Stomach (tissue), 19 donors: ENCODE measurements at places on chromosomes 11 and 22. TPM values are rescaled to one million over a fixed set of nuclear protein-coding genes. Genes with fewer than 3 reads are reported as not detected.

DNA sequence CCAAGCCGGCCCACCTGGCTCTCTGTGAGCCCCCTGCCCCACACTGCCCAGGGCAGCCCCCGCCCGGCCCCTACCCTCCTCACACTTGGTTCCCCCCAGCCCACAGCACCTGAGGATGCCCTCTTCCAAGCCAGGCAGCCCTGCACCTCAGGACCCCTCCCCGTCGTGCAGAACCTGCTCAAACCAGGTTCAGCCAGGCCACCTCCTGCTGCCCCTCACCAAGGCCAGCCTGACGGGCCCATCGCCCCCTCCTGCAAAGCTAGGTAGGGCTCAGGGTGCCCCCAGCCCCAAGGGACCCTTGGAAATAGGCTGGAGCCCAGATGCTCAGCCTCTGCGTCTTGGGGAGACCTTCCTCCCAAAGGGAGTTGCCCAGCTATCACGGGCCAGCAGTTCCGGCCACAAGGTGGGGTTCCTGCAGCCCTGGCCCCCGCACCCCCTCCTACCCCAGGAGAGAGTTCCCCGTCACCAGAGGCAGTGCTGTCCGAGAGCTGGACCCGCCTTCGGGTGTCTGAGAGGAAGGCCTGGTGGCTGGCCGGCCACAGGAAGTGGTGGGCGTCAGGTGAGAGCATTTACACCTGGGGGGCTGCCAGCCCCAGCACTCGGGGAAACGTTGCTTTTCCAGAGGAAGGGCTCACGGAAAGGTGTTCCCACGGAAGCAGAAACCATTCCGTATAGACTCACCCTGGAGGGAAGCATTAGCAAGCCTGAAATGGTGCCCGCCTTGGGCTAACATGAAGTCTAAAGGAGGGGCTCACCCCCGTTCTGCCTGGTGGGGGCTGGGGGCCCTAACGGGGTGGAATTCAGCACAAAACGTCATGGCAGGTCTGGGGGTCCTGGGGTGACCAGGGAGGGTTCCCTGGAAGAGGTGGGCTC, 3.2 kb upstream of the SYT8 start:
- H3K27ac ChIP-seq: peak overlapping the region; percentile 83
- no peak for DNase-seq
- H3K4me3 ChIP-seq: no peak overlapping the region
- no peaks in the 10 kb centered on the region for H3K36me3 ChIP-seq

- no peak for DNase-seq
- H3K27ac ChIP-seq: no peak overlapping the region
- H3K4me3 ChIP-seq: no peak overlapping the region
- no peaks in the 10 kb centered on the region for H3K36me3 ChIP-seq
- no peaks in the 10 kb centered on the region for H3K4me1 ChIP-seq
Measured at GRCh38 chr11:119496469-119496868, 73.5 kb upstream of the THY1 start.

- H3K4me3 ChIP-seq: no peak overlapping the region
- H3K36me3 ChIP-seq: no peaks in the 10 kb centered on the region
- H3K27me3 ChIP-seq: no peaks in the 10 kb centered on the region
- no peak overlapping the region for H3K27ac ChIP-seq
- DNase-seq: no peak
Measured at GRCh38 chr11:110798201-110798900, 86.1 kb upstream of the ARHGAP20 start.

GRCh38 chr11:130787092-130787616, 129.1 kb downstream of the SNX19 start:
- no peaks in the 10 kb centered on the region for H3K27me3 ChIP-seq
- DNase-seq: peak; percentile 29

GRCh38 chr11:3137486-3138177, 27.5 kb downstream of the OSBPL5 start:
- H3K4me1 ChIP-seq: peaks cover 3% of the 10 kb centered on the region
- H3K27me3 ChIP-seq: no peaks in the 10 kb centered on the region

DNA sequence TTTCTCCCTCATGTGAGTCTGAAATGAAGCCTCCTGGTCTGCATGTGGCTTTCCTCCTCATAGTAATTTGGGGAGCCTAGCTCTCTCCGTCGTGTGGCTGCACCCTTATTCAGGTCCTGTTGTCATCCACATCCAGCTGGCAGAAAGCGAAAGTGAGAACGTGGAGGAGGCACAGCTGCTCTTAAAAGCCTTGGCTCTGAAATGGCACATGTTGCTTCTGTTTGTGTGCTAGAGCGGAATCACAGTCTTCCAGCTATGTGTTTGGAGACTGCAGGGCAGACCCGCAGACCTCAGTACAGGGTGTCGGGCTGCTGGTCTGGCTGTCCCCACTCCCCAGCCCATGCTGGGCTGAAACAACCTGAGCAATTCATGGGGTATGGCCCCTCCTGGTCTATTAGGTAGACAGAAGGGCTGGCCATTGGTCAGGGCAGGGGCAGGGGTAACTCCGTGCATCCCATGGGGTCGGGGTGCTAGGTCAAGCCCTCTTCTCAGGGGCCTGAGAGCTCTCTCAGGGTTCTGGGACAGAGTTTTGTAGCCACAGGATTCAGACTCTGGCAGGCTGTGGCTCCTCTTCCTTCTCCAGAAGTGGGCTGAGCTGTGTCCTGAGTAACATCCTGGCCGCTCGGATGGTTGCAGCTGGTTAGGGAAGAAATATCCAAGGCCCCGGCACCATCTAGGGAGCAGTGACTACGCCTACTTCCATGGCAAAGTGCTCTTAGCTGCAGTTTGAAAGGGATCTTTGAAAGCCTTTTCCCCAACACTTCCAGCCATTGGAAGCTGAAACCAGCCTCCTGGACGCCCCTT, 50.6 kb downstream of the C11orf96 start:
- peaks cover 34% of the 10 kb centered on the region for H3K4me1 ChIP-seq
- no peaks in the 10 kb centered on the region for H3K27me3 ChIP-seq
- H3K4me3 ChIP-seq: peak overlapping the region; percentile 14
- H3K36me3 ChIP-seq: no peaks in the 10 kb centered on the region

- H3K4me3 ChIP-seq: no peak overlapping the region
- H3K36me3 ChIP-seq: no peaks in the 10 kb centered on the region
- peaks cover 12% of the 10 kb centered on the region for H3K4me1 ChIP-seq
- no peaks in the 10 kb centered on the region for H3K27me3 ChIP-seq
- H3K27ac ChIP-seq: no peak overlapping the region
Measured at GRCh38 chr11:76239483-76240160, 33.3 kb upstream of the WNT11 start.

GRCh38 chr11:41789376-41789775, 329.9 kb upstream of the LRRC4C start:
- no peak for DNase-seq
- H3K27me3 ChIP-seq: no peaks in the 10 kb centered on the region
- no peaks in the 10 kb centered on the region for H3K36me3 ChIP-seq
- no peaks in the 10 kb centered on the region for H3K4me1 ChIP-seq
- H3K4me3 ChIP-seq: no peak overlapping the region

- no peak for DNase-seq
- H3K4me1 ChIP-seq: peaks cover 32% of the 10 kb centered on the region
- no peaks in the 10 kb centered on the region for H3K36me3 ChIP-seq
- no peak overlapping the region for H3K27ac ChIP-seq
Measured at GRCh38 chr11:111285189-111286091, 12.9 kb upstream of the POU2AF3 start.

- no peak for DNase-seq
- H3K36me3 ChIP-seq: no peaks in the 10 kb centered on the region
- no peaks in the 10 kb centered on the region for H3K4me1 ChIP-seq
- no peak overlapping the region for H3K27ac ChIP-seq
- H3K27me3 ChIP-seq: no peaks in the 10 kb centered on the region
Measured at GRCh38 chr11:15849257-15849656, 507.1 kb downstream of the SOX6 start.

- H3K4me1 ChIP-seq: no peaks in the 10 kb centered on the region
- H3K27me3 ChIP-seq: no peaks in the 10 kb centered on the region
- no peak overlapping the region for H3K27ac ChIP-seq
- no peak for DNase-seq
Measured at GRCh38 chr11:15091625-15092024, 18.2 kb downstream of the CALCB start.

- H3K27ac ChIP-seq: no peak overlapping the region
- H3K4me1 ChIP-seq: peaks cover 12% of the 10 kb centered on the region
- H3K36me3 ChIP-seq: no peaks in the 10 kb centered on the region
- no peak overlapping the region for H3K4me3 ChIP-seq
- no peaks in the 10 kb centered on the region for H3K27me3 ChIP-seq
Measured at GRCh38 chr22:30187529-30188407, 58.8 kb downstream of the LIF start.

GRCh38 chr11:24635588-24636290, 138.9 kb downstream of the LUZP2 start:
- no peaks in the 10 kb centered on the region for H3K27me3 ChIP-seq
- DNase-seq: no peak
- no peak overlapping the region for H3K4me3 ChIP-seq
- H3K4me1 ChIP-seq: no peaks in the 10 kb centered on the region

GRCh38 chr11:80186692-80187091, 745.9 kb upstream of the TENM4 start:
- no peaks in the 10 kb centered on the region for H3K27me3 ChIP-seq
- no peak overlapping the region for H3K4me3 ChIP-seq
- no peaks in the 10 kb centered on the region for H3K4me1 ChIP-seq
- H3K27ac ChIP-seq: no peak overlapping the region

GRCh38 chr11:129249923-129250322, 57.8 kb upstream of the ARHGAP32 start:
- no peaks in the 10 kb centered on the region for H3K4me1 ChIP-seq
- H3K4me3 ChIP-seq: no peak overlapping the region
- no peak overlapping the region for H3K27ac ChIP-seq
- H3K36me3 ChIP-seq: no peaks in the 10 kb centered on the region

- no peak for DNase-seq
- no peaks in the 10 kb centered on the region for H3K36me3 ChIP-seq
- no peaks in the 10 kb centered on the region for H3K4me1 ChIP-seq
- H3K4me3 ChIP-seq: no peak overlapping the region
- no peak overlapping the region for H3K27ac ChIP-seq
- peaks cover 25% of the 10 kb centered on the region for H3K27me3 ChIP-seq
Measured at GRCh38 chr11:19359221-19360000, 118.7 kb upstream of the E2F8 start.

GRCh38 chr11:130086669-130087068, 17.0 kb downstream of the APLP2 start:
- no peak overlapping the region for H3K27ac ChIP-seq
- H3K4me1 ChIP-seq: peaks cover 37% of the 10 kb centered on the region
- DNase-seq: no peak

DNA sequence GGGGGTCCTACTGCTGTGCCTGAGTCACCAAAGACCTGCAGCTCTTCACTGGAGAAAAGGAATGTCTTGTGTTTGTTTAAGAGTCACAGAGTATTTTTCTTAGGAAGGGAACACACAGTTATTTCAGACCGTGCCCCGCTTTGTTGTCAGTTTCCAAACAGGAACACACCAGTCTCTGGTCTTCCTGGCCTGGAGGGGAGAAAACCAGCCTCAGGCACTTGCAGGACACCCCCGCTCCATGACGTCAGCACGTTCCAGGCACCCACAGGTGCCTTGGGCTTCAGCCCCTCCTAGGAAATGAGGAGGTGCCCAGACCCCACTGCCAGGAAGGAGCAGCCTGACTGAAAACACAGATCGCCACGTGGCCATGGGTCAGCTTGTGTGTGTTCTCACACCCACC, 5.4 kb downstream of the DEAF1 start:
- DNase-seq: no peak
- no peak overlapping the region for H3K4me3 ChIP-seq
- peaks cover 38% of the 10 kb centered on the region for H3K36me3 ChIP-seq
- peak overlapping the region; percentile 43 for H3K27ac ChIP-seq
- H3K27me3 ChIP-seq: no peaks in the 10 kb centered on the region
- peaks cover 43% of the 10 kb centered on the region for H3K4me1 ChIP-seq

POTEH gene
- not detected for total RNA-seq

MUC6 gene
- 84.4 TPM for total RNA-seq

CENPM gene
- total RNA-seq: 6.1 TPM

CLDN5 gene
- 50.1 TPM for total RNA-seq

GRIA4 gene
- 1.8 TPM for total RNA-seq
